ENCODE measurements at places on chromosomes 1 and 21.

DNA sequence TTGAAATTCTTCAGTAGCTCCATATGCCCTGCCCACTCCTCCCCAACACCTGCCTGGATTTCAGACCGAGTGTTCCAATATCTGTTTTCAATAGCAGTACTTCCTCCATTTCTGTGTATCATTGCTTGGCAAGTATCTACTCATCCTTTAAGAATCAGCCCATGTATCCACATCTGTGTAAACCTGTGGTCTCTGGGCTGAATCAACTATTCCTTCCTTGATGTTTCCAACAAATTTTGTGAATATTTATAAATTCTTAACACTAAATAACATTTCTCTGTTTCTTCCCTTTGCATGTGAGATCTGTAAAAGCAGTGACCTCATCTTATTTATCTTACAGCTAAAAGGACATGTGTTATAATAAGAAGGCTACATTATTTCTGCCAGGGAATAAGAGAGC is 26.0 kb upstream of the UAP1 start:
- DNase-seq = no peak

DNA sequence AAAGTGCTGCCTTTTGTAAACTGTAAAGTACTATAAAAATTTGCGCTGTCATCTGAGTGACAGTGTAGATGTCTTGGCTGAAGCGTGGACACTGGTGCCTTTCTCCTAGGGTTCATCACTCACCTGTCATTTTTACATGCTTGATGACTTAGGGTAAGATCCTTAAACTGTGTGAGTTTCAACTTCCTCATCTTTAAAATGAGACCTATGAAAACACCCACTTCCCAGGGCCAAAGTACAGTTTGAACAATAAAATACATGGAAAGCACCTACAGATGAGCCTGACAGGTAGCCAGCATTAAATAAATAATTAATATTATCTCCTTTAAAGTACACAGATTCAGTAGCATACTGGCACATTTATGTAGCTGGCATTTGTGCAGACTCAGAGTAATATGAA is 309.9 kb downstream of the CHRM3 start:
- DNase-seq = no peak

GRCh38 chr1:36401602-36402503 is 4.1 kb upstream of the LSM10 start:
- no peak for DNase-seq

DNA sequence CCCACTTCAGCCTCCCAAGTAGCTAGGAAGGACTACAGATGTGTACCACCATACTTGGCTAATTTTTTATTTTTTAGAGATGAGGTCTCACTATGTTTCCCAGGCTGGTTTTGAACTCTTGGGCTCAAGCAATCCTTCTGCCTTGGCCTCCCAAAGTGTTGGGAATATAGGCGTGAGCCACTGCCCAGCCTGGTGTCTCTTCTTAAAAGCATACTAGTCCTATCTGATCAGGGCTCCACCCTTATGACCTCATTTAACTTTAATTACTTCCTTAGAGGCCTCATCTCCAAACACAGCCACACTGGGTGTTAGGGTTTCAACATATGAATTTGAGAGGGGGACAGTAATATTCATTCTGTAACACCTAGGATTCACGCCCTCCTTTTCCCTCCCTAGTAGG is 130.9 kb downstream of the GLIS1 start:
- DNase-seq = no peak

DNA sequence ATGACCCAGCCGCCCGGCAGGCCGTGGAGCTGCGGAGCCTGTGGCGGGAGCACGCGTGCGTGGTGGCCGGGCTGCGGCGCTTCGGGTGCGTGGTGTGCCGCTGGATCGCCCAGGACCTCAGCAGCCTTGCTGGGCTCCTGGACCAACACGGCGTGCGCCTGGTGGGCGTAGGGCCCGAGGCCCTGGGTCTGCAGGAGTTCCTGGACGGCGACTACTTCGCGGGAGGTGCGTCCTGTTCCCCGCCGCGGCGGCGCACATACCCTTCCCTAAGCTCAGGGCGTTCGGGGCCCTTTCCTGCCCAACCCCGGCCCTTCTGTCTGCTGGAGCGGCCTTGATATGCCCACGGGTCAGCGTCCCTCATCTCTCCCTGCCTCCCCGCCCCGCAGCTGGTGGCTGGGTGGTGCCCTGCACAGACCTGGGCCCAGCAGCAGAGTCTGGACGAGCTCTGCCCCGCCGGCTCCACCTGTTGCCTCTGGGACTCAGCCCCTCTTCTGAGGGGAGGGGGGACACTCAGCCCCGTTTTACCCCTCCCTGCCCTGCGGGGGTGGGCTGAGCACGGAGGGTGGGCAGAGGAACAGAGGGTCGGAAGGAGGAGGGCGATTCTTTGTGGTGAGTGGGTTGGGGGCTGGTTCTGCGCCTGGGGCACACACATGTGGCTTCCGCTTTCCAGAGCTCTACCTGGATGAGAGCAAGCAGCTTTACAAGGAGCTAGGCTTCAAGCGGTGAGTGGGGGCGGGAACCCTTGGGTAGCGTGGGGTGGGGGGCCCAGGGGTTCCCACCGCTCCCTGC is 688 bp downstream of the PRXL2B start:
- DNase-seq = no peak

- peak; percentile 21 for DNase-seq
These were observed 33.3 kb downstream of the LRRC8B start for GRCh38 chr1:89557956-89558355.

DNA sequence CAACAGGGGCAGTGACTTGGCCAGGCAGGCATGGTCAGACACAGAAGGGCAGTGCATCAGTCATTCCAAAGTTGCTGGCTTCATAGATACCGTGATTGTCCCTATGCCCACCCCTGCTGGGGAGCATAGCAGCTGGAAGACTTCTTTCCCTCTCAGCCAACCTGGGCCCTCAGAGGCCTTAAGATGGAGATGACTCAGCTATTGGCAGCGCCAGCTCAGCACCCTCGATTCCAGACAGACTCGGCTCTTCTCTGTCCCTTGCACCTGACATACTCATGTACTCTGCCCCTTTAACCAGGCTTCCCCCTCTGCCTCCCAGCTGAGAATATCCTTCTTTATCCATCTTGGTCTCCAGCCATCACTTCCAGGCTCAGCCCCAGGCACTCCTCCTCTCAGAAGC is 16.8 kb downstream of the SLAMF8 start:
- DNase-seq = no peak

GRCh38 chr1:158022554-158023312 is 29.3 kb downstream of the KIRREL1 start:
- no peak for DNase-seq

- DNase-seq = no peak
These were observed 6.2 kb downstream of the ITPKB start for GRCh38 chr1:226732856-226733291.

DNA sequence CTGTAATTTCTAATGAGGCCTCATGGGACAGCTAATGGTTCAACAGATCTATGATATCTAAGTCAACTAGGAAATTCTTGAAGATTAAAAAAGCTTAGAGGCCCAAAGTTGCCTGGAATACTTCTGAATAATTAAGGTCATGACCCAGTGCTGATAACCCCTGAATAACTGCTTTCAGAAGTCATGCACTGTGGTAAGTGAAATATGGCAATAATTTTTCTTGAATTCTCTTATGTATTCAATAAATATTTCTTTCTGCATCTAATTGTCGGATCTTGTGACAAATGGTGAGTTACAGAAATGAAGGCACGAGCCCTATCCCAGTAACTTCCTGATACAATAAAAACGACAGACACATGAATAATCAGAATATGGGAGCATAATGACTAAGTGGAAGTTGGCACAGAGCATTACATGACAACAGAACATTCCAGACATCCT is 219.3 kb upstream of the GREM2 start:
- DNase-seq = no peak

- DNase-seq = no peak
These were observed 36.1 kb upstream of the SLC25A33 start for GRCh38 chr1:9503001-9503675.

Measured in stimulated activated CD4-positive, alpha-beta T cell treated with anti-CD3 and anti-CD28 coated beads, Interleukin-4, amount 100 ng/mL, for 4 hours (primary cell).